H4 (cell line): ENCODE measurements at places on chromosomes 2 and 18. TPM values are rescaled to one million over a fixed set of nuclear protein-coding genes. Genes with fewer than 3 reads are reported as not detected.

DNA sequence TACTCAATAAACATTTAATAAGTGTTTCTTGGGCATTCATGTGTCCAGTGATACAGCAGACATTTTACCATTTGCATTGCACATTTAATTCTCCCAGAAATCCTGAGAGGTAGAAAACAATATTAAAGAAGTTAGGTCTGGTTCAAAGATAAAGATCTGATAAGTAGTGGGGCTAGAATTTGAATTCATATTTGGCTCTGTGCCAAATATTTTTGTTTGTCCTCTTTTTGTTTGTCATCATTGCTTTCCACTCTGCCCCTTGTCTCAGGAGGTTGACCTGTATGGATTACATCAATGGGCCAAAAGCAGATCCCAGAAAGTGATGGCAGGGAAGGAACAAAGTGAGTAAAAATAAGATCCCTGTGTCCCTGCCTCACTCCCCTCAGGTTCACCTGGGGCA lies 441.9 kb upstream of the PKDCC start:
- DNase-seq, result no peak

GRCh38 chr2:189528617-189529016 lies 52.0 kb downstream of the SLC40A1 start:
- DNase-seq, result no peak

- DNase-seq, result no peak
Observed at GRCh38 chr18:37533647-37534584, 31.7 kb downstream of the CELF4 start.

DNA sequence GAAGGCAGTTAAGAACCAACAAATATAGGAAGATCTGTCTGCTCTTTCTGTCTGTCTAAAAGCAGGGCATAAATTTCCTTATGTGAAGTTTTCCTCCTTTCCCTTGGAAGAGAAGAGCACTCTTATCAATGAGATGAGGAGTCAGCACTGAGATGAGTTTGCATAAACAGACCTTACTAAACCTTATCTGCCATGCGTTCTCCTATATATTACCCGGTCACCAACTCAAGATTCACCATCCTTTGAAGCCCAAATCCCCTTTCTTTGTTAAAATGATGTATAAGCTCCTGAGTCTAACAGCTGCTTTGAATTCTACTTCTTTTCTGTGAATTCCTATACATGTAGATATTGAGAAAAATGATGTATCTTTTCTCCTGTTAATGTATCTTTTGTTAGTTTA lies 65.5 kb upstream of the FHL2 start:
- DNase-seq, result no peak

DNA sequence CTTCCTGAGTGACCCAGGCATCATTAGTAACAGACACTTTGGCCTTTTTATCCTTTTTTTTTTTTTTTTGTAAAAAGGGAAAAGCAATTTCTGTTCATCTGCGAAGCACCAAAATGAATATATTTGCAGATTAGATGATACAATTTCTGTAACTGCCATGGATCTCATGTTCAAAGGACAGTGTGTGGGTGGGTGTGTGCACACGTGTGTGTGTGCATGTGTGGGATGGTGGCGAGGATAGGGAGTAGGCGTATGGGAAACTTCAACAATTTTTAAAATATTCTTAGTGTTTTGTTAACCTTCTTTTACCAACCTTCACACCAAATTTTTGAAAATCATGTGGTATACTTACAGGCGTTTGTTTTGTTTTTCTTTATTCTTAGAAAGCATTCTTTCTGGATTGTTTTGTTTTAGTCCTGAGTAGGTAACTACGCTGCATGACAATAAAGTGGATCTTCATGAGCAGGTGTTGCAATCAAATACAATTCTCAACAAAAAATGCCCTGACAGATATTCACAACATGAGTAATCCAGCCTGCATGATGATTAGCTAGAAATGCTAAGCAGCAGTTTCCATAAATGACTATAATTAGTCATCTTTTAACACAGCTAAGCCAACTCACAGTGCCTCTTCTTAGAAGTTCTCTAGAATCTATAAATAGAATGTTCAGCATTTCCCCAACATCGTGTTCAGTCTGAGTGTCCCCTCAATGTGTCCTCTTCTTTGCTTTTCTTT lies 53.5 kb upstream of the RMDN2 start:
- no peak for DNase-seq

DNA sequence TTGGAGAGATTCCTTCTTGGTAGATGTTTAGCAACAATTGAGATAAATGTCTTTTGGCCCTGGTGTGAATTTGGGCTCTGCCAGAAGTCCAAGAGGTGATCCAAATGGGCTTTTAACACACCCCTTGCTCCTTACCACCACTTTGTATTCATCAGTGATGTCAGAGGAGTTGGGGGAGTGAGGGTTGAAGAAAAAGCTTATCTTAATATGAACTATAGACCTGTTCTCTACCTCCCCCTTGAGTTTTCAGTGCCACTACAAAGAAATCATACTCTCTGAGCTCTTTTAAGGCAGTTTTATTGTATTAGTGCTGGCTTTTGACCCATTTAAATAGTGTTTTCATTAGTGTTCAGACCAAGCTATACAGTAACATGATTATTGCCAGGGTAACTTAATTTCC lies 229.1 kb downstream of the PHLPP1 start:
- DNase-seq, result no peak

DNA sequence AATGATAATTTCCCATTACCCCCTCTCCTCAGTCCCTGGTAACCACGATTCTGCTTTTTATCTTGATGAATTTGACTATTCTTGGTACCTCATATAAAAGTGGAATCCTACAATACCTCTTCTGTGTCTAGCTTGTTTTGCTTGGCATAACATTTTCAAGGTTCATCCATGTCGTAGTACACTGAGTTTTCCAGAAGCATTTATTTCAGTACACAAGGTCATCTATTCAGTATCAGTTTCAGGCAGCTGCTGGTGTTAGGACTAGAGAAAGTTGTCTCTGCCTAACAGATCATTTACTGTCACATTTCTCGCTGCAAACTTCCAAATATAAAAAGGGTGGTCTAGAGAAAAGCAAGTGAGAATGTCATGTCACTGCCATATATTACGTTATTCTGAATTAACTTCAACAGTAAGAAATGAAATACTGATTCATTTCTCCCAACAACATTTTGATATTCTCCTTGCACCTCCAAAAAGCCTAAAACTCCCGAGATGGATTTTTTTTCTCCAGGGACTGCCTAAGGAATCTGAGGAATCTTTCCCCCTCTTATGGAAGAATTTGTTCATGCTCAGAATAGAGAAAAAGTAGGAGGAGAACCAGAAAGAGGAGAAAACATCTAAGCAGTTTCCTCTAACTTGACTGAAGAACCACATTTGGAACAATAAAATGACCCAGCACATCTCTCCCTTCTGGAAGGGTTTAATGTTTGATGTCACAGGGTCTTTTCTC lies 36.0 kb downstream of the CDK15 start:
- DNase-seq, result no peak

- DNase-seq, result no peak
Observed at GRCh38 chr2:24253303-24253919, 78.6 kb downstream of the FAM228A start.

- DNase-seq, result peak; percentile 39
Observed at GRCh38 chr2:149169656-149170055, 131.2 kb downstream of the LYPD6B start.

DNA sequence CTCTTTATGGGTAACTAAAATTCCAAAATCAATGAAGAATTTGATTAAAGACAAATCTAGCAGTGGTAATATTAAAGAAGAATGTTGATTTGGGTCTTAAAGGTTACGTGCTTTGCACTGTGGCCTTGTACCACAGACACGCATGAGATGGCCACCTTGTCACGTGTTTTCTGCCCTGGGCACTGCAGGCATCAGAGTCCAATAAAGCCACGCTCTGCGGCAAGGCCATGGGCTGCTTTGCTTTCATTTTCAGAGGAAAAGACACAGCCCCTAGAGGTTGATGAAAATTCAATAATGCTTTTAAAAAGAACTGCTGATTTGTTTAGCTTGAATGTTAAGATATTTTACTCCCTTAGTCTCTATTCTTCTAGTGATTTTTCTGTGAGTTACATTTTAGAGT lies 30.4 kb downstream of the AOX1 start:
- peak; percentile 46 for DNase-seq

- no peak for DNase-seq
Observed at GRCh38 chr2:234702731-234703225, 205.9 kb upstream of the ARL4C start.

GRCh38 chr2:55949613-55950012 lies 26.0 kb upstream of the EFEMP1 start:
- DNase-seq, result no peak

GRCh38 chr2:11398750-11399437 lies 54.5 kb upstream of the ROCK2 start:
- DNase-seq, result no peak

- no peak for DNase-seq
Observed at GRCh38 chr2:153165021-153165420, 313.5 kb downstream of the RPRM start.

DNA sequence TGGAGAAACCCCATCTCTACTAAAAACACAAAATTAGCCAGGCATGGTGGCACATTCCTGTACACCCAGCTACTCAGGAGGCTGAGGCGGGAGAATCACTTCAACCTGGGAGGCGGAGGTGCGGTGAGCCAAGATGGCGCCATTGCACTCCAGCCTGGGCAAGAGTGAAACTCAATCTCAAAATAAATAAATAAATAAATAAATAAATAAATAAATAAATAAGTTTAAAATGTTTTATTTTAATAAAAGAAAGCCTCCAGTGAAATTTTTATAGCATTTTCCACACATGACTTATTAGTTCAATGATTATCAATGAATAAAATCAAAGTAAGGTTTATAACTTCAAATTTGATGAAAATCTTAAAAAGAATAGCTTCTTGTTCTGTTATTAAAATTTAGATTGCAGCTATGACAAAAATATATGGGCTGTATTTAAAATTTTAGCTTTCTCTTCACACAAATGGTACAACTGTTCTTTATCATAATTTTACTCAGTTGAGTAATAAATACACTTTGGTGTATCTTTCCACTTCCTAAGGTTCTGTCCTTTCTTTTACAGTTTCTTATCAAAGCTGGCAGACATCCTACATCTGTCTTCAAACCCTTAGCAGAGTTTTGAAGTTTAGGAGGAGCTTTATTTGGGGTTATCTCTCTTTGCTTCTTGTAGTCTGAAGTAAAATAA lies 78.4 kb upstream of the ZSWIM2 start:
- DNase-seq, result no peak

- peak; percentile 64 for DNase-seq
Observed at GRCh38 chr2:76953733-76954347, 568.3 kb downstream of the LRRTM4 start.

- no peak for DNase-seq
Observed at GRCh38 chr2:160566717-160567116, 73.1 kb upstream of the RBMS1 start.

GRCh38 chr2:225400546-225401400 lies 1.3 kb downstream of the NYAP2 start:
- DNase-seq, result no peak

DNA sequence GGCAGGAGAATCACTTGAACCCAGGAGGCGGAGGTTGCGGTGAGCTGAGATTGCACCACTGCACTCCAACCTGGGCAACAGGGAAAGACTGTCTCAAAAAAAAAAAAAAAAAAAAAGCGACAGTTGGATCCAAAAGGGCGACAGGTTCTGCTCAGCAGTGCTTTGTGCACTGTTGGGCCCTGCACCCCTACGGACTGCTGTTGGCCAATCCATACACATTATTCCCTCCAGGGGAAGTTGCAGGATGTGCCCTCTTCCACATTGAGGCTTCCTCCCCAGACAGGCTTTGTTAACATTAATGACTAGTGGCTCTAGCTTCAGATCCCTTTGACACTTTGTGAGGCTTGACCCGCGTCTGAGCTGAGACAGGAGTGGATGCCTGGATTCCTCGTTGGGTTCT lies 9.4 kb downstream of the NT5DC4 start:
- DNase-seq, result no peak

- DNase-seq, result no peak
Observed at GRCh38 chr2:154158101-154158500, 286.4 kb downstream of the GALNT13 start.

GRCh38 chr2:129896226-129897100 lies 83.0 kb upstream of the RAB6C start:
- DNase-seq, result no peak

Gene WNT10A
- total RNA-seq, result 0.12 TPM in 1 of 2 replicates, not detected in the other

Gene FARSB
- total RNA-seq, result 33.2 and 46.4 TPM in 2 replicates

Gene WDR75
- total RNA-seq, result 62.1 and 68.6 TPM in 2 replicates

Gene REG1B
- not detected in 2 replicates for total RNA-seq

Gene YIPF4
- 13.5 and 28.0 TPM in 2 replicates for total RNA-seq
